ENCODE measurements at places on chromosomes 4 and X.

GRCh38 chrX:78979789-78980464, 34.7 kb downstream of the P2RY10 start:
- DNase-seq, result no peak

DNA sequence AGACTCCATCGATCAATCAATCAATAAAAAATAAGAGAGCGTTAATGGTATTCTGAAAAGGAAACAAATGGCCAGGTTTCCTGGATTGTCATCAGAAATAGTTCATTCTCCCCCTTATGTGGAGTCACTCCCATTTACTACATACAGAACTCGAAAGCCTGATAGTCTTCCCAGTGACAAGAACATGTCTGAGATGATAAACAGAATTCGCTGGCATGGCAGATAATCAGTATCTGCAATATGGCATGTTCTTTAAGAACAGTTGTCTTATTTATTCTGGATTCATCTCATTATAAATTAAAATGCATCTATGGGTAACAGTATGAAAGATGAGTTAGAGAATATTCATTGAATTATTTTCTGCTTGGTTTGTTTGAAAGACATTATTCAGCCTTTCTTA, 61.4 kb downstream of the LRP2BP start:
- no peak for DNase-seq

DNA sequence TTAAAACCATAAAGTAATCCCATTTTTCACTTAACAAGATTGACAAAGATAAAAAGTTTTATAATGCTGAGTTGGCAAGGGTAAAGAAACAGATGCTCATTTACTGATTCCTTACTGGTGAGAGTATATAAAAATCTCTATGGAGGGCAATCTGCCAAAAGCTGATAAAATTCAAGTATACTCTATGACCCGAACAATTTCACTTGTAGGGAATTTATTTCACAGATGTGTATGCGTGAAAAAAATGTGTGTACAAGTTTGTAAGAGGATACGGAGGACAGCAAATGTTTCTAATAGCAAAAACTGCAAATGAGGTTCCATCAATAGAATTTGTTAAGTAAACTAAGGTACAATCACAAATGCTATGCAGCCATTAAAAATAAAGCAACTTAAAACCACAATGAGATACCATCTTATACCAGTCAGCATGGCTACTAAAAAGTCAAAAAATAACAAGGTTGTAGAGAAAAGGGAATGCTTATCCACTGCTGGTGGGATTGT, 23.4 kb downstream of the DHX15 start:
- DNase-seq, result no peak

DNA sequence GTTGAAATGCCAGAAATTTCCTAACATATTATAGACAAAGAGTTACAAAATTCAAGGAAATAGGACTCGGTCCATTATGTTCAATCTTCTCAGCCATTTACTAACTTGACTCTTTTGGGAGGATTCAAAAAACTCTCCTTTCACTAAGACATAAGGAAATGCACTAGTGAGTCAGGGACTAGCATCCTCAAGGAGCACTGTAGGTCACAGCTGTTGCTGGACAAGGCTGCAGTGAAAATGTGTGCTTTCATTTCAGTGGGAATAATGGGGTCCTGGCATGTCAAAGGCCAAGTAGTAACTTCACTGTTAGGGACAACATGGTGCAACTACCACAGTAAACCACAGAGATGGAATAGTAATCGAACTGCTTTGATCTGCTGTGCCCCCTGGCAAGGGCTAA, 56.9 kb upstream of the ABCG2 start:
- no peak for DNase-seq

GRCh38 chr4:87151730-87152129, 68.7 kb downstream of the KLHL8 start:
- no peak for DNase-seq

GRCh38 chrX:12794654-12795053, 3.4 kb downstream of the PRPS2 start:
- no peak for DNase-seq

GRCh38 chrX:107448998-107449835, at the start of gene FRMPD3:
Gene FRMPD3 (plus strand): TSS chrX:107449652. CDS start chrX:107526589, 76,937 bp downstream.
- no peak for DNase-seq

DNA sequence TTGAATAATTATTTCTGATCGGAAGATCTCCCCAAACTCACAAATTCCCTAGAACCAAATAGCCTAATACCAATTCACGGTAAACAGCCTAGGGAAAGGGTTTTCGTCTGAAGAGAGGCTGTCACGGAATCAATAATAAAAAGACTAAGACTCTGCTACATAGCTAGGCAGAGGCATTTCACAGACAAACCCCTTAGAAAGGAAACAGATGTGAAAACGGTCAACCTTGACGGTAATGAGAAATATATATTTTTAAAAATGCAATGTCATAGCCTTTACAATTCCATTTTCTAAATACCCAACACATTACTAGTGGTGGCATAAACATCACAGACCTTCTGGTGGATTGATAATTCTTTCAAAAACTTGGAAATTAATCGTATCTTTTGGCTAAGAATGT, 28.4 kb downstream of the PROM1 start:
- DNase-seq, result no peak

DNA sequence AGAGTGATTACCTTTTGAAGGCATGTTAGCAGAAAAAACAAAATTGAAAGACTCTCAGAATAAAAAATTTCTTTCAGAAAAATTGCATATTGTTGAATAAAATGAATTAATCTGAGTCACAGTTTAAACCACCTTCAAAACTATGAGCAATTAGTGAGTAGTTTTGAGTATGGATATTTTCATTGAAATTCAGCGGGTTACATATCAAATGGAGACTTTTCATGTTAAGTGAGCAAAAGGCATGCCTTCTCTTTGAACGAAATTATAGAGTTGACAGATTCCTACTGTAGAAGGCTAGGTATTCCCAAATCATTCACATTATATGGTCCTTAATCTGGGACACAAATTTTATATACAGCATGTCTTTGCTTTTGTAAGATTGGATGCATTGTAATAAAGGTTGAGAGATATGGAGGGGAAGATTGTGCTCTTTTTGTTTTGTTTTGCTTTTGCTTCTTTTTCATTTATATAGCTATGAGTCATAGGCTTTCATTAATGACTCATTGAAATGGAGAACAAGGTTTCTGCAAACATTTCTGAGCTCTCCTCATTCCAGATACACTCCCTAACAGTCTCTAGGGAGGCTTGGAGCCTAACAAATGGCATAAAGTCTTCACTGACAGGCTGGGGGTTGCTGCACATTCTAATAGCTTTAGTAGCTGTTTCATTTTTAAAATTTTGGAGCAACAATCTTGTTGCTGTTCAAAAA, 21.6 kb downstream of the PCDH18 start:
- no peak for DNase-seq

- no peak for DNase-seq
Observed at GRCh38 chrX:1466232-1466661, 13.5 kb upstream of the ASMTL start.

GRCh38 chrX:39891781-39892180, 206.0 kb downstream of the BCOR start:
- no peak for DNase-seq

- DNase-seq, result no peak
Observed at GRCh38 chrX:348461-349117, 30.0 kb upstream of the GTPBP6 start.

GRCh38 chrX:36241397-36241796, 321.9 kb downstream of the CFAP47 start:
- DNase-seq, result no peak

GRCh38 chrX:103407776-103408175, 31.4 kb downstream of the BEX3 start:
- no peak for DNase-seq

GRCh38 chr4:166658585-166658984, 575.7 kb downstream of the SPOCK3 start:
- DNase-seq, result no peak

DNA sequence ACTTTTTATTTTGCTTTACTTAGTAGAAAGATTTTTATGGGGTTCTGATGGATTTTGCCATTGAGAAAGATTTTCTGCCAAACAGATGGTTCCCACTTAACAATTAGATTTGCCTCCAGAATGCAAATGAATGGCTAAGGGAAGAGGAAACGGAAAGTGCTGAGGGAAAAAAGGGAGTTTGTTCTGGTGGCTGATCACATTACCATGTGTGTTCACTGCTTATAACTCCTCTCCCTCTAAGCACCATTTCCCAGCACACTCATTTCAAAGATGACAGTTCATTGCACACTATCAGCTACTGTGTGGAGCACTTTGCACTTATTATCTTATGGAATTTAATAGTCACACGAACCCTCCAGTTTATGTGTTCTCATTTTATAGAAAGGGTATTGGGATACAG, 68.0 kb upstream of the GRID2 start:
- no peak for DNase-seq

GRCh38 chrX:17039826-17040225, 93.4 kb downstream of the REPS2 start:
- no peak for DNase-seq

- DNase-seq, result no peak
Observed at GRCh38 chr4:112318239-112319142, 21.3 kb downstream of the ALPK1 start.

GRCh38 chr4:182235021-182235795, 8.0 kb upstream of the TENM3 start:
- no peak for DNase-seq

DNA sequence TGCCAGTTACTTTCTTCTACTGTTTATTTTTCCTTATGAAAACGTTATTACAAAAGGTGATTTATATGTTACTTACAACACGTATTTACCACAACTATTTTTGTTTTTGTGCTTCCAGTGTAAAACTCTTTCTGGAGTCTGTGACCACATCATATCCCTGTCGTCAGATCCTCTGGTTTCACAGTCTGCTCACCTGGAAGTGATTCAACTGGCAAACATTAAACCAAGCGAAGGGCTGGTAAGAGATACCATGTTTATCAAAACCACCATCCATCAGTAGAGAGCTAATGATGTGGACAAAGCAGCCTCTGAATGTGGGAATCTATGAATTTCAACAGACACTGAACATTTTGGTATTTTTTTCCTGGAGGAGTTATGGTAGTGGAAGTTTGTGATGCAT, 116.1 kb downstream of the CNKSR2 start:
- no peak for DNase-seq

- DNase-seq, result no peak
Observed at GRCh38 chrX:138929926-138930582, 218.5 kb upstream of the FGF13 start.

DNA sequence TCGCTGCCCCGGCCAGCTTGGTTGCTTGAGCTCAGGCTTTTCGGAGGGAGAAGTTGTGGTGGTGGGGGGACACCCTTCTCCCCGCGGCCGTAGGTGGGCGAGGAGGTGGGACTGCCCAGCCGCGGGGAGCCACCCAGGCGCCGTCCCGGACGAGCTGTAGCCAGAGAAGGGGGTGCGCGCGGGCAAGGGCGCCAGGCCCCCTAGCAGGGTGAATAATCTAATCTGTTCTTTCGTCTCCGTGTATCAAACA, 3.1 kb downstream of the MID1IP1 start:
- DNase-seq, result no peak

- no peak for DNase-seq
Observed at GRCh38 chr4:166662266-166662843, 571.9 kb downstream of the SPOCK3 start.

- DNase-seq, result no peak
Observed at GRCh38 chr4:39259571-39260330, 77.4 kb downstream of the WDR19 start.

DNA sequence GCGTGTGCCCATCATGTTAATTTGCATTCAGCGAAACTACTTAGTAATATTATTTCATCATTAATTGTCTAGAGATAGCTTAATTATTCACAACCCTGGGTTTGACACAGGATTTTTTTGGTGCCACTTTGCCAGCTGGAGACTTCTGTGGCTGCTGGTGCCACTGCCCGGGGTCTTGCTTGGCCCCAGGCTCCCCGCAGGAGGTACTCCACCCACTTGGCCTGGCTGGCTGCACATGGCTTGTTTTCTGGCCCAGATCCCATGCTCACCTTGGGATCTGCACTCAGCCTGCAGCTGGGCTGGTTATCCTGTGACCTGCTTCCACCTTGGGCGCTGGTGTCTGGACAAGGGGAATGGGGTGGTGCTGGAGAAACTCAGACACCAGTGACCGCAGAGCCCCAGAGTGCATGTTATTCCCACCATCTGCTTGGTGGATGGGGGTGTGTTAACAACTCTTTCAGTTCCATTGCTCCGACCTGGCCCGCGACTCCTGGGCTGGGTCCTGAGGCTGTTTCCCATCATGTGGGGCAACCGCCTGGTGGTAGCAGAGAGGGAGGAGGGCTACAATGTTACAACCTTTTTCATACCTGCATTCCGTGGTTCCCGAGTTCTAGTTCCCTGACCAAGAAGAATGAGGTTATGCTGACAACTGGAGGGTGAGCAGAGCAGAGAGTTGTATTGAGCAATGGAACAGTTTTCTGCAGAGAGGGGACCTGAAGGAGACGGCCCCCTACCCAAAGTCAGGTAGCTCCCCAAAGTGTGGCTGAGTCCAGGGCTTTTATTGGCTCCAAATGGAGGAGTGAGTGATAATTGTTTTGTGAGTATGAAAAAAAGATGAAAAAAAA, 1950.0 kb upstream of the IGFBP7 start:
- no peak for DNase-seq

DNA sequence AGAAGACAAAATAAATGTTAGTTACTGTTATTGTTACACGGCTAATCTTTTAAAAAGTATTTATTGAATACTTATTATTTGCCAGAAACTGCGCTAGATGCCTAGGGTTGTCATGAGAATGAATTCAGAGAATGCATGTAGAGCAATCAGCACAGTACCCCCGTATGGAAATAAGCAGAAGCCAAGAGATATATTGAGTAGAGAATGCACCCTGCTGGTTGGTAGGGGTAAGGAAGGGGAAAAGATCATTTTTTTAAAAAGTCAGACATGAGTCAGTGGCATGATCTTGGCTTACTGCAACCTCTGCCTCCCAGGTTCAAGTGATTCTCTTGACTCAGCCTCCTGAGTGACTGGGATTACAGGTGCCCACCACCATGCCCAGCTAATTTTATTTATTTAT, 13.1 kb upstream of the DRP2 start:
- DNase-seq, result no peak

- no peak for DNase-seq
Observed at GRCh38 chr4:138678985-138679746, 336.4 kb upstream of the NOCT start.

DNA sequence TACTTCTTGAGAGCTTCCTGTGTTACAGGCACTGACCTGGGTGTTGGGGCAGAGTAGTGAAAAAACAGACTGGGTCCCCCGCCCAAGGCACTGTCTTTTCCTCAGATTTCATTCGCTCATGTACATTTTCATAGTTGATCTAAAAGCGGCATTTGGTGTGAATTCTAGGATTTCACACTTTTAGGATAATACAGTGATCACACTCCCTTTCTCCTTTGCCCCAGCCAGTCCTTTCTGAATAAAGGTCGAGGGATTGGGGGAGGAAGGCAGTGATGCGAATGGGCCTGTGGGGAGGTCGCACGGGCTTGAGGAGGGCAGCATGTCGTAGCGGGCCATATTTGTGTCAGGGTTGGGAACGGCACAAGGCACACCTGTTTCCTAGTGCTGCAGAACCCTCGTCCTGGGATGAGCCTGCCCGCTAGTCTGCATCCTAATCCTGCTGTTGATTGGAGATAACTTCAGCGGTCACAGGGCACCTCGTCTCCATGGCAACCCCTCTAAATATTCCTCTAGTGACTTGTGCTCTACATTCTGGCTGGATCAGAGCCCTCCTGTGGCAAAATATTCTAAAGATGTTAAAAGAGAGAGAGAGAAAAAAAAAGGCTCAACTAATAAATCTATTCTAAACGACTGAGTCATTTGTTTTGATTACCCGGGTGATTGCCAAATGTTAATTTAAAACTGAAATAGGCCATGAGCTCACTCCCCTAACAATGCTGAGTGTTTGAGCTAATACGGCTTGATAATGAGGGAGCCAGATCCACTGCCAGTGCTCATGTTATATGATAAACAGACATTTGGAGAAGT, 21.8 kb downstream of the FHL1 start:
- no peak for DNase-seq

- no peak for DNase-seq
Observed at GRCh38 chrX:53631156-53631555, 55.4 kb downstream of the HUWE1 start.

Data from left forelimb (tissue), 1 donor.